ENCODE measurements at places on chromosomes 16 and 17.
A peak's percentile ranks its signal among the peaks of the same experiment; 100 is the strongest.

DNA sequence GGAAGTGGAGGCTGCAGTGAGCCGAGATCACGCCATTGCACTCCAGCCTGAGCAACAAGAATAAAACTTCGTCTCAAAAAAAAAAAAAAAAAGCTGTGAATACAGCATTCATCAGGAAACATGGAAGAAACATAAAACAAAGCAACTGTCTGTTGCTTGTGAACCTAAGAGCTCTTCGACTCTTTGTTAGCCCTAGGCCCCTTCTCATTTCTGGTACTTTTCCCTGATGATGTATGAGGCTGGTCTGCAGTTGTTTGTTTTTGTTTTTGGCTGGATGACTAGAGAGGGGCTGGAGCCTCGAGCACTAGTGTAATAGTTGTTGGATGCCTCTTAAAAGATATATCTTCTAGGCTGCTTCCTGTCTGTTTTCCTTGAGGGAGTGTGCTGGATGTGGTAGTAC, 113.5 kb downstream of the MAP2K6 start:
- H3K4me1 ChIP-seq, result peaks cover 4% of the 10 kb centered on the region
- peaks cover 28% of the 10 kb centered on the region for H3K36me3 ChIP-seq
- no peaks in the 10 kb centered on the region for H3K27me3 ChIP-seq
- DNase-seq, result no peak

DNA sequence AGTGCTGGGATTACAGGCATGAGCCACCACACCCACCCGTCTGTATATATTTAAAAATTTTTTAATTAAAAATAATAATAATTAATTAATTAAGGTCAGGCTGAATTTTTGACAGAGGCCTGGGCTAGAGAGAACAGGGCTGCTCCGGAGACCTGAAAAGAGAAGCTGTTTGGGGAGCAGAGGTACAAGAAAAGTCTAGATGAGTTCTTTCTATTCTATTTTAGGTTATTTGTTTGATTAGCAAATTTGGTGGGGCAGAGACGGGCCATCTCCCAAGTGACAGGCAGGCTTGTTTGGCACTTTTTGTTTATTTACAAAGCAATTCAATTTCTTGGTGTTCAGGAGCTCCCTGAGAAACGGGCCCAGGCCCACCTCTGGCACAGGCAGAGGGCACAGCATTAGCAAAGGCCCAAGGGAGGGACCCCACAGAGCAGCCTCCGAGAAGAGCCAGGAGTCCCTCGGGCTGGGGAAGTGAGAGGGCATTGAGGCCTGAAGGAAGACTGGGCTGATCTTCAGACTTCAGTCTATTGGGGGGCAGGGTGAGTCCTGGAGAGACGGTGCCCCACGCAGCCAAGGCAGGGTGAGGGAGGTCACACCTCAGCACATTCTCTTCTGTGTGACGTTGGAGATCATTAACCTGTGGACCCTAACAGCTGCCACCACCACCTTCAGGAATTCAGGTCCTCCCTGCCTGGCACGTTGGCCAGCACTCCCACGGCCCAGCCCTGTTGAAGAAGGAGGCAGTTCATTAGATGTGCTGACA, 10.8 kb upstream of the RIPOR1 start:
- H3K27me3 ChIP-seq, result no peaks in the 10 kb centered on the region
- H3K27ac ChIP-seq, result peak overlapping the region; percentile 99
- peak; percentile 92 for DNase-seq
- peak overlapping the region; percentile 89 for H3K4me3 ChIP-seq
- no peaks in the 10 kb centered on the region for H3K36me3 ChIP-seq
- peaks cover 65% of the 10 kb centered on the region for H3K4me1 ChIP-seq

GRCh38 chr17:46888727-46889126, 34.2 kb upstream of the GOSR2 start:
- DNase-seq, result no peak
- no peaks in the 10 kb centered on the region for H3K36me3 ChIP-seq
- H3K27me3 ChIP-seq, result peaks cover 64% of the 10 kb centered on the region
- no peak overlapping the region for H3K27ac ChIP-seq

- H3K4me1 ChIP-seq, result peaks cover 18% of the 10 kb centered on the region
- H3K27me3 ChIP-seq, result no peaks in the 10 kb centered on the region
- no peak overlapping the region for H3K4me3 ChIP-seq
- H3K27ac ChIP-seq, result no peak overlapping the region
- DNase-seq, result no peak
- no peaks in the 10 kb centered on the region for H3K36me3 ChIP-seq
Measured at GRCh38 chr16:88349903-88350900, 32.6 kb upstream of the ZNF469 start.

DNA sequence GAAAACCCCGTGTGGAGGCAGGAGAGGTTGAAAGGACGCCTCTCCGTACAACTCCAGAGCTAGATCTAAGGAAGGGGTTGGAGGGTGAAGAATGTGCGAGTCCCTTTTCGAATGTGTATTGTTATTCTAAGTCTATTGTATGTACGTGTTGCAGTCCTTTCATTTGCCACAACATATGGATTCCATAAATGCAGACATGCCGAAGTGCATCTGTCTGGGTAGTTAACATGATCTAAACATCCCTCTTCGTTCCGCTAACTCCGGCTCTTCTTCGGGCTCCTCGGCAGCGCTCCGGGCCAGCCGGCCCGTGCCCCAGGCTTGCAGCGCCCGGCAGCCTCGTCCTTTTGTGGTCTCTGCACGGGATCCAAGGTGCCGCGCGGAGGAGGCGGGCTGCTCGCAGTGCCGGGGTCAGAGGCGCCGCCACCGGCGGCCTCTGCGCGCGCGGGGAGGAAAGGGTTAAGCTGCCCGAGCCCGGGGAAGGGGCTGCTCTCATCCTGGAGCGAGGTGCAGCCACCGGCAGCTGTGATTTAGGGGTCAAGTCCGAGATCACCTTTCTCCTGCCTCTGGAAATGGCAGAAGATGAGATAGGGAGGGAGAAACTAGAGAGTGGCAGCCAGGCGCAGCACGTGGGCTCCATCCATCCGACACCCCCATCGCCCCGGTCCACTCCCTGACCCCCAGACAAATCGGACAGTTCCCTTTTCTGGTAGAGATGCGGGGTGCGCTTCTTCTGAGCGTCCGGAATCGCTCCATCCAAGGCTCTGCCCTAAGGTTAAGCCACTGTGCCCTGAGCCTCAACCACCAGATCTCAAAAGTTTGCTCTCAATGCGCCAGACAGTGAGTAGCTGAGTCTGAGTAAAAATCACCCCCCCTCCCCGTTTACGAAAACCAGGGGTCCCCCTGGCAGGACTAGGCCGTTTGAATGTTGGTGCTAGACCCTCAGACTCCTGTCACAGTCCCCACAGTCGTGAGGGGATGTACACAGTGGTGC, 15.1 kb upstream of the ZFHX3 start:
- H3K27me3 ChIP-seq, result peaks cover 70% of the 10 kb centered on the region
- no peak overlapping the region for H3K27ac ChIP-seq
- H3K4me3 ChIP-seq, result peak overlapping the region; percentile 36
- peaks cover 19% of the 10 kb centered on the region for H3K4me1 ChIP-seq
- DNase-seq, result no peak

GRCh38 chr17:40358323-40359038, 6.1 kb downstream of the GJD3 start:
- DNase-seq, result peak; percentile 80
- H3K36me3 ChIP-seq, result no peaks in the 10 kb centered on the region
- H3K27me3 ChIP-seq, result peaks cover 32% of the 10 kb centered on the region

DNA sequence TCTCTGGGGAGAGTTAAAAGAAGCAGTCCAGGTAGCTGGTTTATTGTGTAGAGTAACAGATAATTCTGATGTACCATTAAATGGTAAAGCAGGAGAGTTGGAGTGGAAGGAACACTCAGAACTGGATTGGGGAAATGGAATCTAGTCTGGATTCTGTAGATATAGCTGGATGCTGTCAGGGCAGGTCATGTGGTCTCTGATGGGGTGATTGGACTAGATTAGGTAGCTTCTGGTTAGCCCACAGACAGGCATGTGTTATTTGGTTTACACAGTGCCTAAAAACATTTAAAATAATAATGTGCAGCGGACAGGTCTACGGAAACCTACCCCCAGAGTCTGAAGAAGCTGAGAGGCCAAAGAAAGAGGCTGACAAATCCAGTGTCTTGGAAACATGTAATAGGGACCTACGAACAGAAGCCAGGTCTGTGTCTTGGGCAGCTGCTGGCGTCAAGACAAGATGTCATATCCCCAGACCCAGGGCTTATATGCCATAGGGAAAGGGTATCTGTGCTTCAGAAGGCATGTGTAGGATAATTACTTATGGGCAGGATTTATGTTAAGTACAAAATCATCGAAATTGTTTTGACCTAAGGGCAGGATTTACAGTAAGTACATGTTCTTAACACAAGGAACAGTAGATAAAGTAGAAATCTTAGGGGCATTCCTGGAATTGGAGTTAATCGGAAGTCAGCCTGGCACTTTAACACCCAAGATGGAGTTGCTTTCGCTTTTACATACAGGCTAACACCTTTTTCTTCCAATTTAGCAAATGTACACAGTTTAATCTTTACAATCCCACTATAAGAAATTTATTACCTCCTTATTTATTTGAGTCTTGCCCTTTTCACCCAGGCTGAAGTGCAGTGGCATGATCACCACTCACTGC, 12.4 kb downstream of the LUC7L3 start:
- H3K4me3 ChIP-seq, result no peak overlapping the region
- H3K27ac ChIP-seq, result peak overlapping the region; percentile 50
- peaks cover 8% of the 10 kb centered on the region for H3K36me3 ChIP-seq
- no peaks in the 10 kb centered on the region for H3K27me3 ChIP-seq

GRCh38 chr17:81869221-81870130, 1.7 kb downstream of the ARHGDIA start:
- H3K4me1 ChIP-seq, result peaks cover 39% of the 10 kb centered on the region
- H3K27ac ChIP-seq, result peak overlapping the region; percentile 97

DNA sequence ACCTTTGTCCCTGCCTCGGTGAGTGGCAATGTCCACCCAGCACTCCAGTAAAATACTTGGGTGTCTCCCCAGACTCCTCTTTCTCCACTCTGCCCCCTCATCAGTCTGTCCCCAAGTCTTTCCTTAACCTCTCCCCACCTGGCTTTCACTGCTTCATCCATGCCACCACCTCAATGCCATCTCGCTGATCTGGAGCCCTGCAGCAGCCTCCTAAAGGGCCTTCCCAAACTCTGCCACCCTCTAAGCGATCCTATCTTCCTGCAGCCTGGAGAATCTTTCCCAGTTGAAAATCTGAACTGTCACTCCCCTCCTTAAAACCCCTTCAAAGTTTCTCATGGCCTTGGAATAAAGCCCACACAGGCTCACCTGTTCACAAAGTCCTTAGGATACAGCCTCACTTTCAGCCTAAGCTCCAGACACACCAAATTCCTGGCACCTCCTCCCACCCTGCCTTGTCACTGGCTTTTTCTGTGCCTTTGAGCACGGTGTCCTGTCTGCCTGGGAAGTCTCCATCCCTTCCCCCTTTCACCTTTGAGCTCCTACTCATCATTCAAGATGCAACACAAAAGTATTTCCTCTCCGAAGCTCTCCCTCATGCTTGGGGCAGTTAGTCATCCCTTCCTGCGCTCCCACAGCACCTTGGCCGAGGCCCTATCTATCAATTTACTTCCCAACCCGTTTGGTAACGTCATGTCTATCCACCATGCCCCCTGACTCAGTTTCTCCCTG, 2.8 kb downstream of the WNK4 start:
- peaks cover 53% of the 10 kb centered on the region for H3K27me3 ChIP-seq
- H3K36me3 ChIP-seq, result peaks cover 11% of the 10 kb centered on the region
- no peak for DNase-seq
- peak overlapping the region; percentile 64 for H3K27ac ChIP-seq

DNA sequence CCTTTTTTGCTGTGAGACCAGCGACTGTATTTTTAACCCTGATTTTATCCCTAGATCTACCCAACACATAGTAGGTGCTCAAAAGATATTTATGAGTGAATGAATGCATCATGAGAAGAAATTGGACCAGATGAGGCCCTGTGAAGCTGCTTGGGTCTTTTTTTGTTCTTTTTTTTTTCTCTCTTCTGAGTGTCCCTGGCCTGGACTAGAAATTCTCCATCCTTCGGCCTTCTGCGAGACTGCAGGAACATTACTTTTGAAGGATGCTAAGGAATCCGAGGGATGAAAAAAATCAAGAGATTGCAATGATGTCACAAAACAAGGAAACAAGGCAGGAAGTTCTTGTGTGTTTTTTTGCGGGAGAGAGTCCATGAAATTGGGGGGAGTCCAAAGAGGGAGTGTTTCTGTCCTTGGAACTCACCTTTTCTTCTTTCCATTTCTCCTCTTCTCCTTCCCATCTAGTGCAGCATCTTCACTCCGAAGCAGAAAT, 560 bp upstream of the RUSF1 start:
- H3K36me3 ChIP-seq, result no peaks in the 10 kb centered on the region
- peaks cover 39% of the 10 kb centered on the region for H3K4me1 ChIP-seq
- H3K4me3 ChIP-seq, result peak overlapping the region; percentile 89
- H3K27me3 ChIP-seq, result no peaks in the 10 kb centered on the region
- peak overlapping the region; percentile 95 for H3K27ac ChIP-seq

- H3K36me3 ChIP-seq, result no peaks in the 10 kb centered on the region
- peaks cover 32% of the 10 kb centered on the region for H3K4me1 ChIP-seq
- H3K27me3 ChIP-seq, result peaks cover 5% of the 10 kb centered on the region
- peak within 1 kb of the TSS; percentile 65 for H3K27ac ChIP-seq
- no peak for DNase-seq
Measured at GRCh38 chr17:82333279-82334171, at the start of gene SECTM1. Gene SECTM1, minus strand, starts transcription at chr17:82333766. Its CDS starts 6,526 bp downstream, at chr17:82327240.

DNA sequence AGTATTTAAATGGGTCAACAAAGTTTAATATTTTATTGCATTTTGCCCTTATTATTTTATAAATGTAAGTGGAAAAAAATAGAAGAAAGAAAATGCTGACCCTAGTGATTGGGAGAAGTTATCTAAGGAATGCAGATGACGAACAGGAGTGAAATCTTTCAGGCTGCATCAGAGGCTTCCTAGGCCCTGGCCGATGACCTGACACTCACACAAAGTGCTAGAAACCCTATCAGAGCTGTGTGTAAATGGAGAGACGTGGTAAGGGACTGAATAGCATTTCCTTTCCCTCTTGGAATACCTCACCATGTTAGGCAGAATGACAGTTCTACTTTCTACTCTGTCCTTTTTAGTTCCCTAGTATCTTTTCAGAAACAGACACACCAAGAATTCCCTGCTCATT, 44.9 kb upstream of the CNEP1R1 start:
- DNase-seq, result no peak
- no peaks in the 10 kb centered on the region for H3K36me3 ChIP-seq
- no peak overlapping the region for H3K27ac ChIP-seq
- H3K4me1 ChIP-seq, result no peaks in the 10 kb centered on the region

GRCh38 chr16:56747486-56748045, 17.6 kb downstream of the NUP93 start:
- no peak for DNase-seq
- no peaks in the 10 kb centered on the region for H3K27me3 ChIP-seq
- peaks cover 6% of the 10 kb centered on the region for H3K4me1 ChIP-seq
- H3K4me3 ChIP-seq, result no peak overlapping the region
- H3K36me3 ChIP-seq, result peaks cover 18% of the 10 kb centered on the region

DNA sequence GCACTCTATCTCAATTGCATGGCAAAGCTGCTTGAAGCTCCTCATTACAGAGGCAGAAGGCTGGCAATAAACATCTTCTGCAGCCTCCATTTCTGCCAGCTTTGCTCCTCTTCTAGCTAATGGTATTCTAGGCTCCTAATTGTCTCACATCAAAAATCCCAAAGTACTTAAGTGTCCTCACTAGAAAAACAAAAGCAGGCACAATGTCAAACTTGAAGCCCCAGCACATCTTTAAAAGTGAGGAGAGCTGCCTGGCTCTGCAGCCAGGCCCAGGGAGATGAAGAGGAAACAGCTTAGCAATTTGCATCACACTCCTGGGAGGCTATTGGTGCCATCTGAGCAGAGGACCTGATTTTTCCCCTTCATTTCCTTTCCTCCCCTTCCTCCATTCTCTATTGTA, 197.1 kb downstream of the KCNJ2 start:
- no peak overlapping the region for H3K27ac ChIP-seq
- H3K4me3 ChIP-seq, result no peak overlapping the region
- no peaks in the 10 kb centered on the region for H3K36me3 ChIP-seq
- H3K27me3 ChIP-seq, result peaks cover 7% of the 10 kb centered on the region
- DNase-seq, result no peak
- H3K4me1 ChIP-seq, result no peaks in the 10 kb centered on the region
